ENCODE measurements at places on chromosomes 11 and 22.

DNA sequence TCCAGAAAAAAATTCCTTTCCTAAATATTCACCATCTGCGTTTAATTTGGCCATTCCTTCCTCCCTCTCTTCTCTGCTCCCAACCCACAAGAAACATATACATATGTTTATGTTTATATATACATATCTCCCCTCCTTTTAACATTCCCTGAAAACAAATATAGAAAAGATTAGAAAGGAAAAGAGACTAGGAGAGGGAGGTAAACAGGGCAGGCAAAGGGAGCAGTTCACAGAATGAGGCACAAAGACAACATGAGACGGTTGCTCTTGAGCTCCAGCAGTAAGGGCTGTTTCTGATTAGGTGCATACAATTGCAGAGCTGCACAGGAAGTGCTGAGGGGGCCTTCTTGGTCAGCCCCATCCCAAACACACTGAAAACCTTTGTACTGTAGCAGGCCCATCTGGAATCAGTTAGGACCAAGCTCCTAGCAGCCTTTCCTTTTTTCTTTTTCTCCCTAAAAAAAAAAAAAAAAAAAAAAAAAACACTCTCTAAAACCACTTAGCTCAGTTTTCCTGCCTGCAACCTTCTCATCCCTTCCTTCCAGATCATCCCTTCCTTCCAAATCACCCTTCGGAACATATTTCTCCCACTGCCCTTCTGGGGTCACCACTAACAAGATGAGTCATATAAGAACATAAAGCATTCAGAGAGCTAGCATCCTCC is 57.0 kb downstream of the RBFOX2 start:
- no peak for DNase-seq

- no peak for DNase-seq
Measured at GRCh38 chr11:110044226-110044968, 48.8 kb upstream of the ZC3H12C start.

- DNase-seq, result no peak
Measured at GRCh38 chr11:117961896-117962295, 24.3 kb upstream of the IL10RA start.

DNA sequence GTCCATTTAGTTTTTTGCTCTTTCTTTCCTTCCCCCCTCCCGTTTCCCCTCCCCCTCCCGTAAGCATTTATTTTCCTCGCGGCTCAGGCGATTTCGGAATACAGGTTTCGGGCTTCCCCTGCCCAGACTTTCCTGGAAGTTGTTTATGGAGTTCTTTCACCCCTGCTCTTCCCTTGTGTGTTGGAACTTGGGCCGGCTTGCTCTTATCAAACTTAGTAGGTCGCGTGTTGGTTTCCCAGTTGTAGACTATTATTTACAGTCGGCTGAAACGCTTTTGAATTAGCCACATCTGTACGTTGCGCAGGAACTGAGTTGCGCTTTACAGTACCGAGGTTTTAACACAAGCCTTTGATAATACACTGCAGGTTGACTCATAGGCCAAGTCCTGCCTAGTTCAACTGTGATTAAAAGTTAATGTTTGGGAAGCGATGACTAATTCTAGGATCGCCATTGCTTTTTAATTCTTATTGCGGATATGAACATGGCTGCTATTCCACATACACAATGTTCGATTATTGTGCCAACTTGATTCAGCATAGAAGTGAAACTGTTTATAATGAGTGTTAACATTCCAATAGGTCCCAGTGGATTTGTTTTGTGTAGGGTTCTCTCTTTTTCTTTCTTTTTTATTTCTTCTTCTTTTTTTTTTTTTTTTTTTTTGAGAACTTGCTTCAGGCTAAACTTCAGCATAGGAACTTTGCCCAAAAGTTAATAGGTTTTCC is 1.7 kb downstream of the YAP1 start:
- DNase-seq, result peak; percentile 88

DNA sequence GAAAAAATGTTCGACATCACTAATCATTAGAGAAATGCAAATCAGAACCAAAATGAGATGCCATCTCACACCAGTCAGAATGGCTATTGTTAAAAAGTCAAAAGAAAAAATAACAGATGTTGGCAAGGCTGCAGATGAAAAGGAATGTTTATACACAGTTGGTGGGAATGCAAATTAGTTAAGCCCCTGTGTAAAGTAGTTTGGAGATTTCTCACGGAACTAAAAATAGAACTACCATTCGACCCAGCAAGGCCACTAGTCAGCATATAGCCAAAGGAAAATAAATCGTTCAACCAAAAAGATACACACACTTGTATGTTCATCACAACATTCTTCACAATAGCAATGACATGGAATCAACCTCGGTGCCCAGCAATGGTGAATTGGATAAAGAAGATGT is 503.2 kb downstream of the OPCML start:
- DNase-seq, result no peak

DNA sequence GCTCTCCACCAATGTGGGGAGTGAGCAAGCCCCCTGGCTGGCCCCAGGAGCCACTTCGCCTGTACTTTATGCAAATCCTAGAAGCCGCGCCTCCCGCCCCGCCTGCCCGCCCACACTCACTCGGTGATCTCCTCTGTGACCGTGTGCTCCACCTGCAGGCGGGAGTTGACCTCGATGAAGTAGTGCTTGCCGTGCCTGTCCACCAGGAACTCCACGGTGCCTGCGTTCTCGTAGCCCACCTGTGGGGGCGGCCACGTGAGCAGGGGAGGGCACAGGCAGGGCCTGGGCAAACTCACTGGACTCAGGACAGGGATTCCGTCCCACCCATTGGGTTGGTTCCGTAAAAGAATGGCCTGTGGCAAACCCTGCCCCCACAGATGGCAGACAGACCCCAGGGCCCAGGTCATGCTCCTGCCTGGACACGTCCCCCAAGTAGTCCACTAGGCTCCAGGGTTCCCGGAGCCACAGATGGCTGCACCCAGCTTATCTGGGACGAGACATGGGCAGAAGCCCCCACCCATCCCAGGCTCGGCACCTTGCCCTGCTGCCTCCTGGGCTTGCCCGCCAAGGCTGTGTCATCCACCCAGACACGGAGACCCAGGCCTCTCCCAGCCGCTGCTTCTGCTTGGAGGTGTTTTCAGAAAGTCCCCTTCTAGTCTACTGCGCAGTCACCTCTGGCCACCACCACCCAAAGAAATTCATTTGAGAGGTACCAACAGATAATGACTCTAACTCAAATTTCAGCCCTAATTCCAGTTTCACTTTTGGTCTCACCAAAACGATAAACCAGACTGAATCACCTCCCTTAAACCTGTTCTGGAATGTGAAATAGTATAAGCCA is 12.1 kb downstream of the LRFN4 start:
- DNase-seq, result peak; percentile 79

DNA sequence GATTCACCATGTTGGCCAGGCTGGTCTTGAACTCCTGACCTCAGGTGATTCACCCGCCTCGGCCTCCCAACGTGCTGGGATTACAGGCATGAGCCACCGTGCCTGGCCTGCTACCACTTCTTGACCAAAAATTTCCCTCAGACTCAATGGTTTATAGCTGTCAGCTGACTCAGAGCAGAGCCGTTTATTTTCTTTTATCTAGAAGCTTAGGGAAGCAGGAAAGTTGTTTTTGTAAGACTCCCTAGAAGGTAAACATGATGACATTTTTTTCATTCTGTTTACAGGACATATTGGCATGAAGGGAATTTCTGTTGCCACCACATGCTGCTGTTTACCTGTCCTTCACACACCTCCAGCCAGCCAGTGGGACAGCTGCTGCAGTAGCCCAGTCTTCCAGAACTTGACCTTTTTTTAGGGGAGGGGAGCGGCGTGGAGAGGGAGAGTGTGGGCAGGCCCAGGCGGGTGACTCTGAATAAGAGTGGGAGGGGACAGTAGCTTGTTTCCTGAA is 56.1 kb upstream of the PTPRJ start:
- DNase-seq, result peak; percentile 79

GRCh38 chr11:8093931-8094575 is 13.0 kb downstream of the TUB start:
- DNase-seq, result peak; percentile 14

DNA sequence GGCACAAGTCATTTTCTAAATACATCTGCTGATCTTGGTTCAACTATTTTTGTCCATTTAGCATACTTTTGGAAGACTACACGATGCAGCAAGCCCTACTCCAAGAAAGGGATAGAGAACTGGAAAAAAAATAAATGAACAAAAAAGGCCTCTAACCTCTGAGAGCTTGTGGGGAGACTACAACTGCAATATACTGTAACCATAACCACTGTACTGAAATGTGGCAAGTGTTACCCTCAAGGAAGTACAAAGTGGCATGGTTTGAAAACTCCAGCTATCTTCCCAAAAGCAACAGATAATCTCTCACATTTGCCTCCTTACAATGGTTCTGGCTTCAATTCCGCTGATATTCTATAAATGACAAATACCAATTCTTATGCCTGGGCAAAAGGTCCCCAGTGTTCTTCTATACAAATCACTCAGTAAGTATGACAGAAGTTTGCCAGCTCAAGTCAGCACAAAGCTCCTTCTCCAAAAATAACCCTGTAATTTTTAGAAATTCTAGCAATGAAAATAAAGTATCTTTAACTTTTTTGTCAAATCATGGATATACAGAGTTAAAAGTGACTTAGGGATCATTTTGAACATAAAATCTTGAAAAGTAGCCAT is 22.9 kb downstream of the AMBRA1 start:
- DNase-seq, result no peak

DNA sequence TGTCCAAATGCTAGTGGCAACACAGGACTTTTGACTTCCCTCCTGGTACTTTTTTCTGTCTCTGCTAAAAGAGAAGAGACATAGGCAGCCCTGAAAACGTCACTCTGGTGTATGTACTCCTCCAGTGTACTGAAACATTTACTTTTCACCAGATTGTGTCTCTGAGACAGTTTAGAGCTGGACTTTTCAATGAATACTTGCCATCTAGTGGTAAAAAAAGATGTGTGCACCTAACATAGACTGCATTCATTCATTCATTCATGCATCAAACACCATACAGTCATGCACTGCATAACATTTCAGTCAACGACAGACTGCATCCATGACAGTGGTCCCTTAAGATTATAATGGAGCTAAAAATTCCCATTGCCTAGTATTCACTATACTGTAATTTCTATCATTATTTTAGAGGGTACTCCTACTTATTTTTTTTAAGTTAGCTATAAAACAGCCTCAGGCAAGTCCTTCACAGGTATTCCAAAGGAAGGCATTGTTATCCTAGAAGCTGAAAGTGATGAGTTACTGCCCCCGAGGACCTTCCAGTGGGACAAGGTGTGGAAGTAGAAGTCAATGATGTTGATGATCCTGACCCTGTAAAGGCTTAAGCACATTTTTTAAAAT is 186.2 kb downstream of the SPON1 start:
- DNase-seq, result peak; percentile 23

DNA sequence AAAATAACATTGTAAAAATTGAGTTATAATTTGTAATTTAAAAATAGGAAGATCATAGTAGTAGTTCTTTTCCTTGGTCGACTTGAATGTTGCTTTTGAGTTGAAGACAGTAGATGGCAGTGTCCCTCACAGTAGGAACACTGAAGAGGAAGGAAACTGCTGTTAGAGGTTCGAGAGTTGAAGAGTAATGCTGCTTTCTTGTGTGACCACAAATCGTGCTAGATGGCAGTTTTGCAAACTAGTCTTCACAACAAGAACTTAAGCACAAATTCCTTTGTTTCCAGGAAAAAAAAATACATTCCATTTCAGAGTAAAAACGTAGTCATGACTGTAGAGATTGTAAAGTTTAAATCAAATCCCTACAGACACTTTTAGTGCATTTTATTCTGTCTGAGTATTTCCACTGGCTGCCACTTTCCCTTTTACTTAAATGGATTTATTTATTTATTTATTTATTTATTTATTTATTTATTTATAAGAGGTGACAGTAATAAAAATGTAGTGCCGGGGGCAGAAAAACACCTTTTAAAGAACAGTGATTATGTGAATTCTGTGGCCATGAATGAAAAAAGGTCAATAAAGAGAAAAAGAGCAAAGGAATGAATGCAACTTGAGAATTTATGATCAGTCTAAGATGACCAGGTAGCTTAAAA is 54.6 kb downstream of the SPECC1L start:
- no peak for DNase-seq

- no peak for DNase-seq
Measured at GRCh38 chr11:117941976-117942654, 12.9 kb upstream of the TMPRSS13 start.

- no peak for DNase-seq
Measured at GRCh38 chr11:63609971-63610580, 4.2 kb downstream of the PLAAT3 start.

DNA sequence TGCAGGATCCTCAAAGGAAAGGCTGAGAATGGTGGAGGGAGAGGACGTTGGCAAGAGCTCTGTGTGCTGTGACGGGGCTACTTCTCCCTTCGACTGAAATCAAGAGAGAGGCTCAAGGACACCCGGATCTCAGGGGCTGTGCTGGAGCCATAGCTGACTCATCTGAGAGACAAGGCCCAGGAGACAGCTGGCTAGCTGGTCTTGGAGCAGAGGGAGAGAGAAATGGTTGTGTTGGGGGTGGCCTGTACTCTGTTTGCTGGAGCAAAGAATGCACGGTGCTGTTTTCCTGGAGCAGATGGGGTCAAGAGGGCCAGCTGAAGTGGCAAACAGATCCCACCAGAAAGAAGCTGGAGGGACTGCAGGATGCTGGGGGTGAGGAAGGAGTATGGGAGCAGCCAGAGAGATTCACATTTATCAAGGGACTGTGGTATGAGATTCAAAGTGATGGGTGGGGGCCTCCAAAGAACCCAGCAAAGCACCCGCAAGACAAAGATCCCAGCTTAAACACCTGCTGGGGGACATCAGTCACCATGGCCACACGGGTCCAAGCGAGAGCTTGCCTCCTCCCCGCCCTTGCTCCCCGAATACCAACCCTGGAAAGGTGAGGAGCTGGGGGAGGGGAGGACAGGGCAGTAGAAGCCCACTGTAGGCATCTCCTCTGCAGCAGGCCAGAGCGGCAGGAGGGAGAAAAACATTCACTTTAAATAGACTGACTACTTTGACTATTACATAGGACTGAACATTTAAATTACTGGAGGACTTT is 40.8 kb downstream of the MAP6 start:
- DNase-seq, result no peak

GRCh38 chr11:64090806-64091516 is 55.2 kb downstream of the FLRT1 start:
- no peak for DNase-seq

DNA sequence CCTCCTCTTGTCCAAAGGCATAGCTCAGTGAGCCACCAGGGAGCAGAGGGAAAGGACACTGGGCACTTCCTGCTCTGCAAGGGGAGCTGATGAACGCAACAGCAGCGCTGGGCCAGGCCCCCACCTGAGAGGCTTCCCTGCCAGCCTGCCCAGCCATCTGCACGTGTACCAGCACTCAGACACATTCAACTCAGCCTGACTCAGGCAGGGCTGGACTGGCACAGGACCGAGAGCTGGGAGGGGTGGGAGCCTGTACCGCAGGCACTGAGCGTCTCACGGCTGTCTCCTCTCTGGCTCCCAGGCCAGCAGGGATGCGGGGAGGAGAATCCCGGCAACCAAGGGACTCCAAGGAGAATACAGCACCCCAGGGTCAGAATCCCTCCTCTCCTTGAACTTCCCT is 411.8 kb downstream of the CTTN start:
- no peak for DNase-seq
